CD4-positive, CD25-positive, alpha-beta regulatory T cell (primary cell): ENCODE measurements at places on chromosomes 7 and 10. TPM values are rescaled to one million over a fixed set of nuclear protein-coding genes. Genes with fewer than 3 reads are reported as not detected.

Gene TMEM140
- 23.9 TPM for polyA plus RNA-seq

Gene ATG9B
- polyA plus RNA-seq = 38.7 TPM

Gene CDK14
- polyA plus RNA-seq = 3.9 TPM

Gene TMEM196
- polyA plus RNA-seq = not detected

Gene GIMAP7
- 519 TPM for polyA plus RNA-seq

Gene SSC4D
- 0.65 TPM for polyA plus RNA-seq

Gene FAM25A
- not detected for polyA plus RNA-seq

Gene PRR15
- not detected for polyA plus RNA-seq

Gene PLXDC2
- polyA plus RNA-seq = not detected

Gene RBP4
- polyA plus RNA-seq = not detected

Gene NAT16
- polyA plus RNA-seq = not detected

Gene CYP2E1
- polyA plus RNA-seq = not detected

Gene TRPV5
- polyA plus RNA-seq = not detected
